ENCODE measurements at places on chromosomes 3 and 15.

GRCh38 chr15:92627014-92627413 lies 28.6 kb downstream of the FAM174B start:
- no peak for DNase-seq

DNA sequence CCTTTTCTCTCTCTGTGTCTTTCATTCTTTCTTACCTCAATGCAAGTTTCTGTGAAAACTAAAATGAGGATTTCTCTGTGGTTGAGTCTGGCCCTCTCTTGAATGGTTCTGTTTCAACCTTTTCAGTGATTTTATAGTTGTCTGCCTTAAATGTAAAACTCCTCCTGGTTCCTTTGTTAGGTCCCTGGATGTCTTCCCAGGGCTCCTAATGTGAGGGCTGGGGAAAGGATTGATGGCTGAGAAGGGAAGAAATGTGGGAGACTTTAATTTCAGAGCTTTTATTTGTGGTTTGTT lies 90.6 kb upstream of the GRM7 start:
- no peak for DNase-seq

GRCh38 chr15:28977377-28978010 lies 91.7 kb downstream of the APBA2 start:
- no peak for DNase-seq

DNA sequence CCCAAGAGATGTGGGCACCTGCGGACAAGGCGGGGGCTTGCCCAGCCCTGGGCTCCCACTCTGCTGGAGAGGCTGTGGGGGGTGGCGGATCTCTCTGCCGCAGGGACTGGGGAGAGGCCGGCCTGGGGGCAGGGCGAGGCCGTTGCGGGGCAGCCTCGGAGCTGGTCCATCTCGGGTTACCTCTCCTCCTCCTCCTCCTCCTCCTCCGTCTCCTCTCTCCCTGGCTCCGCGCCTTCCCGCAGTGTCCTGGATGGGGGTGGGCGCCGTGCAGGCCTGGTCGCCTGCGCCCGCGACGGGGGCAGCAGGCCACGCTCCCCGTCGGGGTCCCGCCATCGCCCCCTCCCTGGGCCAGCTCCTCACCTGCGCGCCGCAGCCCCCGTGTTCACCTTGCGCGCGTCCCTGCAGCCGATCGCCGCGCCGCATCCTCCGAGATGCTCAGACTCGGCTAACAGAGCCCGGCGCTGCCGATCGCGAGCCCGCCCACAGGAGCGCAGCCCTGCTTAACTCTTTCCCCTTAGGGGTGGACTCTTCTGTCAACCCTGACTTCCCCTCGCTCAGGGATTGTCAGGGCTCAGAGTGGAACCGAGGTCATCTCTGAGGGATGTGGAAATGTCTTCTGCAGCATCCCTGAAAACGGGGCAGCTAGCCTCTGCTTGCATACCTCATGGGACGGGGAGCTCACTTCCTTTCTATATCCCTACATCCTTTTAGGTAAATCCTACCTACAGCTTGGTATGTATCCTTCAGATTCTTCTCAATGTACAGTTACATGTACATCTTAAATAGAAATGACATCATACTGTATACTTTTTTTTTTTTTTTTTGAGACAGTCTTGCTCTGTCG lies at the start of gene PRRT3:
PRRT3 (minus strand) TSS at position 447 of the 844 bp plus-strand sequence. CDS start 2,293 bp downstream, outside the sequence.
- peak; percentile 41 for DNase-seq

- DNase-seq: no peak
These were observed 10.8 kb downstream of the SHISA5 start for GRCh38 chr3:48493203-48493501.

DNA sequence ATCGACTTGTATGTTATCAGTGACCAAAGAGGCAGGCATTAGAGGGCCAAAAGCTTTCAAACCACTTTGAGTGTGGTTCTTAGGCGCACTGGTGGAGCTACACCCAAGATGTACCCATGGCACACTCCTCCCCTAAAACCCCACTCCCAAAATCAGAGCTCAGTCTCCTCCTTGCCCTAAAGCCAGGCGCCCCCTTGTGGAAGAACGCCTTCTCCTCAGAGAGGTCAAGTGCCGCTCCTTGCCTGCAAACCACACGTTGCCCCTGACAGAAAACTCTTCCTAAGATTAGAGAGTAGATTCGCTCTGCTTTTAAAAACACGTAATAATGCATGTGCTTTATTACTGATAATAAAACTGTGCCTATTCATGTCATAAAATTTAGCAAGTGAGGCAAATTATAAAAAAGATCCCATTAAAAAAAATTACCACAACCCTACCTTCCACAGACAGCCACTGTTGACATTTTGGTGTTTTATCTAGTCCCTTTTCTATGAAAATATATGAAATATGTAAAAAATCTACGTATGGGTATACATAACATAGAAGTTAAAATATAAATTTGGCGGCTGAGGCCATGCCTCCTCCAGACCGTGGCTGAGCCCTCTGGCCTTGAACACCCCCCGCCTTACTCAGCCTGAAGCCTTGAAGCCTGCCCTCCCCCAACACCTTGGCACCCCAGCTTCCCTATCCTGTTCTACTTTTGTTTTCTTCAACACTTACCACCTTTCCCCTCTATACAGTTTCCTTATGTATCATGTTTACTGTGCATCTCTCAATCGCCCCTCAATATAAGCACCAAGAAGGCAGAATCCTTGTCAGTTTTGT lies 33.5 kb downstream of the BCL2L10 start:
- peak; percentile 24 for DNase-seq

DNA sequence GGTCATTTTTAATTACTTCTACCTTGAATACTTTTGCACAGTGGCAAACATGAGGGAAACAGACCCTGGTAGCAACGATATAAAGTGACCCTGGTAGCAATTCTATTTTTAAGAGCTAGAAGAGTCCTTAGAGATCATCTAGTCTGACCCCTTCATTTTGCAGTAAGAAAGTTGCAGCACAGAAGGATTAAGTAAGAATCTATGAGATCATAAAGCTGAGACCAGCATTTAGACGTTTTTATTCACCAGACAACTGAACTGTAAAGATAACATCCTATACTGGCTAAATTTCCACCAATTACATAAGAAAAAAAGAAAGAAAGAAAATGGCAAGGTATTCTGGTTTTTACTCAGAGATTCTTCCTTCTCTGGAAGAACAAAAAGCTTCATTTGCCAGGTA lies 49.9 kb downstream of the LRRFIP2 start:
- DNase-seq: no peak

DNA sequence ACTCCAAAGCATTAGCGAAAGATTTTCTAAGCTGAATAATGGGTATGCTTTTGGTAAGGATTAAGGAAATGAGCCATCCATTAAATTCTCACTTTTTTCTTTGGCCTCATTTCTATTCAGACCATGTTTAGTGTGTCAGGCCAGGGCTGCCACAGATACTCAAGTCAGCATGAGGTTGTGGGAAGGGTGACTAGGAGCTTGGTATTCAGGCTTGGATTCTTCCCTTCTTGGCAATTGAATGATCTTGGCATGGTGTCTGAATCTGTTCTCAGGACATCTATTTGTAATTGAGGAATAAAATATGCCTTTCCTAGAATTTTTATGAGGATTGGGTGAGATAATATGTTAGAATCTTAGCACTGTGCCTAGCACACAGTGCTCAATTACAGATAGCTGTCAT lies 11.2 kb downstream of the CCNB2 start:
- DNase-seq: no peak

GRCh38 chr15:67340630-67341029 lies 86.0 kb downstream of the IQCH start:
- no peak for DNase-seq

DNA sequence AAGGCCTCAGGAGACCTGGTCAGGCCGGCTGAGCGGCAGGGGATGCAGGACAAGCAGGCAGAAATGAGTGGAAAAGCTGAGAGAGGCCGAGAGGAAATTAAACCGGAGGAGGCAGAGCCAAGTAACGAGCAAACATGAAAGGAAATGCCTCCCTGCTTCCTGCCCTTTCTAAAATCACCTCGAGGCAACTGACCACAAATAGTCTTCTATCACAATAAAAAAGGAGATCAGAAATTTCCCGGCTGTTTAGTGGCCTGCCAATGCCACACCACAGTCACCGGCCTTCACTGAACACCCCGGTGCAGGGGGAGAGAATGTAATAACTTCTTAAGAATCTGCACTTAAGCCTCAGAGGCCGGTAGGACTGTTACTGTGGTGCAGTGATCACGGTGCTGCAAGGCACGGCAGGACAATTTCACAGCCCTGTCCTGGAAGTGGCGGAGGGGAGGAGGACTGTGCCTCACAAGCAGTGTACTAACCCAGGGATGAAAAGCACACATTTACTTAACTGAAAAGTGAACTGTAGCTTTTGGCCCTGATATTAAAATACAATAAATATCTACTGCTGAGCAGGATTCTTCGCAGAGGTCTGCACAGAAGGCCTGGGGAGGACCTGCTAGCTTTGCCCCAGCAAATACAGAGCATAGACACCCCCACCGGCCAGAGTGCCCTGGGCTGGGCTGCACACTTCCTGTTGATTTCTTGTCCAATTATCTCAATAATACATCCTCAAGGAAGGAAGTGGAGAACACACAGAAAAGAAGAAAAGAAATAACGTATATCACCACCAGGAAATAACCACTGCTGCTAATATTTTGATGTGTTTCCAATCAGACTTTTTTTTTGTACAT lies 183.5 kb upstream of the NSMCE3 start:
- no peak for DNase-seq

DNA sequence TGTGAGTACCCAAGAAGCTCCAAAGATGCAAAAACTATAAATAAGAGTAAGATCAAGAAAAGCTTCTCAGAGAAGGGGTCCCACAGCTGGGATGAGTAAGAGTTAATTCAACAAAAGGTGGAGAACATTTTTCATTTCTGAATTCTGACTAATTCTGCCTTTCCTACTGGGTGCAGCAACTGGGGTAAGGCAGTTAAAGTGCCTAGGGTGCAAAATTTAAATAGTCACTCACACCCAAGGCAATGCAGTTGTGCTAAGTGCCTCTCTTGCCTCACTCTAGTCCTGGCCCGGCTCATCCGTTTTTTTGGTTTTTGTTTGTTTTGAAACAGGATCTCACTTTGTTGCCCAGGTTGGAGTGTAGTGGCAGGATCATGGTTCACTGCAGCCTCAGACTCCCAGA lies 240.2 kb downstream of the TP63 start:
- peak; percentile 20 for DNase-seq

- DNase-seq: no peak
These were observed 5.4 kb downstream of the GDPGP1 start for GRCh38 chr15:90239371-90239770.

- peak; percentile 62 for DNase-seq
These were observed 61.5 kb downstream of the PRICKLE2 start for GRCh38 chr3:64163755-64164148.

- DNase-seq: no peak
These were observed 218.1 kb downstream of the CLSTN2 start for GRCh38 chr3:140152851-140153639.

DNA sequence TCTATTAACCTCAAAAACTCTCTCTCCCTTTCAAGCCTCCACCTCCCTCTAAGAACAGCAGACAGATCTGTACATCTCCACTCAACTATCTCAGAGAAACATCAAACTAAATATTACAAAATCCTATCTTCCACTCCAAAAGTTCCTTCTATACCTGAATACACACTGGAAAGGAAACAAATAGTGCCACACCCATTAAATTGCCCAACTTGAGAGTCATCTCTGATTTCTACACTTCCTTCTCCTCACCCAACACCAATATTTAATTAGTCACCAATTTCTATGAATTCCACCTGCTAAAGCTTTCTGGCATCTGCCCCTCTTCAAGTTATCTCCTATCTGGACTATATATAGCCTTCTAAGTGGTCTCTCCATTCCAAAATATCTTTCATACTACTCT lies 65.8 kb downstream of the PEAK1 start:
- DNase-seq: no peak

DNA sequence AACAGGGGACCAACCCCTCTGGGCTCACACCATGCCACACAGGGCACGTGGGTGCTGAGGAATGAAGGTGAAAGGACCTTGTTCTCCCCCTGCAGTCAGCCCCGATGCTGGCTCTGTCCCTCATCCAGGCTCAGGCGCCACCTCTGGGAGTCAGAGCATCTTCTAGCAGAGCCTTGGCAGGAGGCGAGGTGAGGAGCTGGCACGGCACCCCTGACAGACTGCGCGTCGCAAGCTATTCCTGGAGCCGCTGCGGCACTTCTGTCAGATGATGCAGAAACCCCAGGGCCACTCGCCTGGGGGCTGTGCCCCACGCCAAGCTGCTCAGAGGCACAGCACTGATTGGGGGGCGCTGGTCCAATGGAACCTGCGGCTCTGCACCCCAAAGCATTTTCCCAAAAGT lies 62.0 kb downstream of the MGLL start:
- DNase-seq: peak; percentile 39

GRCh38 chr15:59923508-59923907 lies 80.6 kb upstream of the FOXB1 start:
- no peak for DNase-seq

- DNase-seq: no peak
These were observed 115.9 kb downstream of the CBLB start for GRCh38 chr3:105752791-105753415.

GRCh38 chr3:102112704-102113230 lies 263.5 kb downstream of the NFKBIZ start:
- no peak for DNase-seq

DNA sequence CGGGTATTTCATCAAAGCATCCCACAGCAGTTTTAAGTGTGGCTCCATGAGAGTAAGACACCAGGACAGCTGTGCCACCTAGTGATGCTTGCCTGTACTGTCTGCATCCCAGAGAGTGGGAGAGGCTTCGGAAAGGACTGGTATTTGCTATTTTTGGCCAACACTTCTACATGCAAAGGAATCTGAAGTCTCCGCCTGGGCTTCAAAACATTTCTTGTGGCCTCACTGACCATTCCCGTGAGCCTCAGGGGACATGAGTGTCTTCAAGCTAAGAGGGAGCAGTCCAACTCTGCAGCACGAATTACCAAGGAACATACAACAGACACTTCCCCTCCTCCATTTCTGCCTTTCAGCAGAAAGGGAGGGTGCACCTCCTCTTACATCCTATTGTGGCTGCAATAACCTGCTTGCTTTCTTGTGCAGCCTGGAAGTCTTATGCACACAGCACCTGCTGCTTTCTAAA lies 177.5 kb downstream of the RORA start:
- DNase-seq: peak; percentile 46

DNA sequence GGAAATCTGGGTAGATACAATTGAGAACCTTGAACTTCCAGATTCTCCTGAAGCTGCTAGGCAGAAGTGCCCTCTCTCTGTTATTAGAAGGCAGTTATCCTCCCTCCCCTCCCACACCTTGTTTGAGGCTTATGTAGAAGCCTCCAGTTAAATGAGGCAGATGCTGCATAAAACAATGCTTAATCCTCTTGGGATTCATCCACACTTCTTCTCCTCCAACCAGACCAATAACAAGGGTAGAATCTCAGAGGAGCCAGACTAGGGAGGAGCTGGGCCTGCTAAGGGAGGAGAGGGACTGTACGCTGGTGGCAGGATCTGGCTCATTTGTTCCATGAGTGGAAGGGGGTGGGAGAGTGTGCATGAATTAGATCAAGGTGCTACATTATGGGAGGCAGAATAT lies 88.3 kb upstream of the PRR23C start:
- DNase-seq: peak; percentile 28

- no peak for DNase-seq
These were observed 354.6 kb downstream of the CNTN6 start for GRCh38 chr3:1447452-1447851.

- peak; percentile 19 for DNase-seq
These were observed 116.7 kb upstream of the CGNL1 start for GRCh38 chr15:57259568-57260040.

GRCh38 chr3:126402666-126403302 lies 8.1 kb downstream of the CFAP100 start:
- DNase-seq: no peak

- DNase-seq: no peak
These were observed 1160.5 kb downstream of the IGSF11 start for GRCh38 chr3:117874028-117874690.

Measured in NCI-H2171 treated with DMSO at 0.1 percent for 48 hours (cell line).